ENCODE measurements at places on chromosomes 1 and 21. TPM values are rescaled to one million over a fixed set of nuclear protein-coding genes. Genes with fewer than 3 reads are reported as not detected.

The LCE1A gene
- total RNA-seq, result not detected

The HDAC1 gene
- 184 TPM for total RNA-seq

The ADAMTS1 gene
- total RNA-seq, result 20.7 TPM

The MMEL1 gene
- total RNA-seq, result 1.6 TPM

The LCE1C gene
- not detected for total RNA-seq

The LRRN2 gene
- total RNA-seq, result 0.19 TPM

The C1orf53 gene
- 0.49 TPM for total RNA-seq

Measured in bladder microvascular endothelial cell (primary cell).